ENCODE measurements at places on chromosomes 16 and 17. TPM values are rescaled to one million over a fixed set of nuclear protein-coding genes. Genes with fewer than 3 reads are reported as not detected.

Gene KRT16
- not detected for polyA plus RNA-seq

Gene SLC6A4
- polyA plus RNA-seq = 0.13 TPM

Gene CHTF18
- polyA plus RNA-seq = 4.9 TPM

Gene RAMP2
- polyA plus RNA-seq = not detected

Gene SLFN14
- polyA plus RNA-seq = not detected
